ENCODE measurements at places on chromosomes 4 and X.

GRCh38 chr4:120685756-120686278 lies 236.7 kb downstream of the PRDM5 start:
- no peak for DNase-seq

GRCh38 chr4:70743731-70744130 lies 22.0 kb downstream of the RUFY3 start:
- DNase-seq, result no peak

DNA sequence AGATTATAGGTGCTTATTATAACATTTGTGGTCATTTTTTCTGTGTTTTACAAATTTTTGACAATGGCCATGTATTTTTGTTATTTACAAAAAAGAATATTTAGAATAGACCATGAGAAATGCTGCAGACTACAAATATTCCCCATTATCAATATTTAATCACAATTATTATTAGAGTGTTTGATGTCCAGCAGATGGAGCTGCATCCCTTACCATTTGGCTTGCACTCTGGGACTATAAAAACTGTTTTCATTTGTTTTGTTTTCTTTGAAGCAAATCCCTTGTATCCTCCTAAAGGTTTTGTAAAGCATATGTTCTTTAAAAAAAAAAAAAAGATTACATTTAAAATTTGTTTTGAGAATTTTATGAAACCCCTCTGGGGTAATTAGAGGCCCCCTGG lies 85.6 kb upstream of the CXorf66 start:
- DNase-seq, result no peak

GRCh38 chr4:15868111-15868510 lies 70.4 kb downstream of the FGFBP1 start:
- no peak for DNase-seq

- DNase-seq, result no peak
Observed at GRCh38 chr4:39808231-39808749, 110.4 kb downstream of the UBE2K start.

DNA sequence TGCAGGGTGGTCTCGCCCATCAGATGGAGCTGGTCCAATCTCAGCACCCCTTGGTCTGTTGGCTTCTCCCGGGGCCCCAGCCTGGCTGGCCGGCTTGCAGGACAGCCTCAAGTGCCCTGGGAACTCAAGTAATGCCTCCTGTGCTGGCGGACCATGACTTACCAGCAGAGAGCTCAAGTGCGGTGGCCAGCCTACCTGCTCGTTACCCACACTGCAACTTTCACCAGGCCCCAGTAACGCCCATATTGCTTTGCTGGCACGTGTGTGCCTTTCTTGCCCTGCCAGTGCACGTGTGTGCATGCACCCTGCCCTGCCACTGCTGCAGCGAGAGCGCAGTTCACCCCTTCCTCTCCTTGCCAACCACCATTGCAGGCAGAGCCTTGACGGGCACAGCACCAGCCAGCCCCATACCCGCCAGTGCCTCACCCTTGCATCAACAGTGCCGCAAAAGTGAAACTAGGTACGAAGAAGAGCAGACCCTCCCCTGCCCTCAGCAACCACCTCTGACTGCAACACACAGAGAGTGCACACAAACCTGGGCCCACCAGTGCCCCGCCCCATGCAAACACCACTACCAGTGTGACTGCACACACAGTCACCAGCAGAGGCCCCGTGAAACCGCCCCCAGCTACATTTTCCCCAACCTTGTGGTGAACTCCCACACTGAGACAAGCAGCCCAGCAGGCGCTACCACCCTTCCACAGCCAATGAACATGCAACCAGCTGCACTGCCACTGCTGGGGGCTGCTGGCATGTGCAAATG lies 88.9 kb upstream of the POU3F4 start:
- no peak for DNase-seq
